ENCODE measurements at places on chromosomes 3 and 15. TPM values are rescaled to one million over a fixed set of nuclear protein-coding genes. Genes with fewer than 3 reads are reported as not detected.

FRMD4B gene
- 2.9 TPM for total RNA-seq

CEP152 gene
- total RNA-seq = 0.58 TPM

LYZL4 gene
- total RNA-seq = not detected

PCOLCE2 gene
- 3.5 TPM for total RNA-seq

STAG1 gene
- 21.8 TPM for total RNA-seq

ACKR4 gene
- 0.43 TPM for total RNA-seq

ISLR2 gene
- total RNA-seq = 2.2 TPM

GJD2 gene
- total RNA-seq = not detected

LRTM1 gene
- total RNA-seq = not detected

RARB gene
- total RNA-seq = 5.4 TPM

TPRA1 gene
- 23.0 TPM for total RNA-seq

GOLGA8H gene
- total RNA-seq = 0.37 TPM

KIF23 gene
- 0.25 TPM for total RNA-seq

KLHL40 gene
- 241 TPM for total RNA-seq

GOLGA8R gene
- 0.88 TPM for total RNA-seq

P2RY1 gene
- 0.69 TPM for total RNA-seq

POPDC2 gene
- total RNA-seq = 137 TPM

UBA7 gene
- 6.7 TPM for total RNA-seq

CPN2 gene
- total RNA-seq = 0.13 TPM

USP4 gene
- 29.1 TPM for total RNA-seq

ANKRD34C gene
- total RNA-seq = not detected

ADGRG7 gene
- 0.22 TPM for total RNA-seq

FSTL1 gene
- 43.9 TPM for total RNA-seq

CKMT1A gene
- total RNA-seq = not detected

ROPN1 gene
- total RNA-seq = not detected

LOXL1 gene
- 6.3 TPM for total RNA-seq

All from psoas muscle (tissue), 8 donors.